ENCODE measurements at places on chromosomes 5 and 9. TPM values are rescaled to one million over a fixed set of nuclear protein-coding genes. Genes with fewer than 3 reads are reported as not detected.

The SPINK7 gene
- not detected for total RNA-seq

The IL3 gene
- not detected for total RNA-seq

The C1QTNF3 gene
- 0.60 TPM for total RNA-seq

The GNA14 gene
- total RNA-seq: 2.6 TPM

The WWC1 gene
- 1.9 TPM for total RNA-seq

DNA sequence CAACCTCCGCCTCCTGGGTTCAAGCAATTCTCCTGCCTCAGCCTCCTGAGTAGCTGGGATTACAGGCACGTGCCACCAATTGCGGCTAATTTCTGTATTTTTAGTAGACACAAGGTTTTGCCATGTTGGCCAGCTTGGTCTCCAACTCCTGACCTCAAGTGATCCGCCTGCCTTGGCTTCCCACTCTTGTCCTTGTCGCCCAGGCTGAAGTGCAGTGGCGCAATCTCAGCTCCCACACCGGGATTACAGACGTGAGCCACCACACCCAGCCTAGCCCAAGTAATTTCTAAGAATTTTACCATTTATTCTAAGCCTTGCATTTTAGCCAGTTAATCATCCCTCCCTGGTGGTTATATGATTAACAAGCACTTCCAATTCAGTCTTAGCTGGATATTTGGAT lies 11.0 kb downstream of the NAIP start:
- DNase-seq: no peak

DNA sequence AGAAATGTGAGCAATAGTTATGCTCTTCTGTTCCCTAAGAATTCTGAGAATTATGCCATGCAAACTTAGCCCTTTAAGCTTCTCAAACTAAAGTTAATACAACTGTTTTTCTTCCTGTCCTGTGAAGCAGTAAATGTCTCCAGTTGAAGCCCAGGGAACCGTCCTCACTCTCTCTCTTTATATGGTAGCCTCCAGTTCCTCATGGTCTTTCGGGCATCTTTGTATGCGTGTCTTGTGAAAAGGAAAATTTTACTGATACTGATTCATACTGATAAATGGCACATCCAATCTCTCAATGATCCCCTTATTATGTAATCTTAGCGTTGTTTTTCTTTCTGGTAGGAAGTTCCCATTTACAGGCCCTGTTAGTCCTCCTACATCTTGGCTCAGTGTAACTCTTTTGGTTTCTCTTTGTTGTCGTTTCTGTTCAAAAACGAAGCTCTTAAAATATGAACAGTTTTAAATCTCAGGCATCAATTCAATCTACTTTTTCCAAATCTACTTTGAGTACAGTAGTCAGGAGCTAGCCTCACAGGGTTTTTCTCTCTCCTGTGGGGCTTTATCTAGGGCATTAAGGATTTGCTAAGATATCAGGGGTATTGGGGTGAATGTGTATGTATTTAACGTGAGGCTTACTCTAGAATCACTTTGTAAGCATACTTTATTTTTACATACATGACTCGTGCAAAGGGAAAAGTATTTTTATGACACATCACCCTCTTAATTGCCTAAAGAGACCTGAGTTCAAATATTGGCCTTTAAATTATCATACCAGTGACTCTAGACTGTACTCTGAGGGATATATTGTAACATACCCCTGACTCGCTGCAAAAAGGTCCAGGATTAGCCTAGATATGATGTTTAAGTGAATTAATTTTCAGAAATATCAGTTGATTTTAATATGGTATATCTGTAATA lies 258.0 kb downstream of the NR3C1 start:
- no peak for DNase-seq

GRCh38 chr5:102664616-102665335 lies 90.3 kb upstream of the PAM start:
- DNase-seq: no peak

All from Right ventricle myocardium inferior (tissue), 1 donor.